ENCODE measurements at places on chromosomes 5 and 9.

GRCh38 chr5:53730943-53731342 lies 170.5 kb downstream of the NDUFS4 start:
- DNase-seq: no peak

DNA sequence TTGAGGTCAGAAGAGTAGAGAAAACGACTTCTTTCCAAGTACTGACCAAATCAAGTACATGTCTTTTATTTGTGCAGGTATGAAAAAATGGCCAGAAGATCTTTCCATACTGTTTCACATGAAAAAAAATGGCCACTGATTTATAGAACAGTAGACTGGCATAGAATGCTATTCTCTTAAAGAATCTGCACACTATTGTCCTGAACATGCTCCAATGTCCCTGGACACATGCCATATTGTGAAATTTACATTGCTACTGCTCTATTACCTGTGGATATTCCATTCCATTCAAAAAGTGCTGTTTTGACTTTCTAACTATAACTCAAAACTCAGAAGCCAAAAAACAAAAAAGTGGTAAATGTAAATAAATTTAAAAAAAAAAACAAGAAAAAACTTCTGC lies 60.6 kb downstream of the FBXL17 start:
- no peak for DNase-seq

DNA sequence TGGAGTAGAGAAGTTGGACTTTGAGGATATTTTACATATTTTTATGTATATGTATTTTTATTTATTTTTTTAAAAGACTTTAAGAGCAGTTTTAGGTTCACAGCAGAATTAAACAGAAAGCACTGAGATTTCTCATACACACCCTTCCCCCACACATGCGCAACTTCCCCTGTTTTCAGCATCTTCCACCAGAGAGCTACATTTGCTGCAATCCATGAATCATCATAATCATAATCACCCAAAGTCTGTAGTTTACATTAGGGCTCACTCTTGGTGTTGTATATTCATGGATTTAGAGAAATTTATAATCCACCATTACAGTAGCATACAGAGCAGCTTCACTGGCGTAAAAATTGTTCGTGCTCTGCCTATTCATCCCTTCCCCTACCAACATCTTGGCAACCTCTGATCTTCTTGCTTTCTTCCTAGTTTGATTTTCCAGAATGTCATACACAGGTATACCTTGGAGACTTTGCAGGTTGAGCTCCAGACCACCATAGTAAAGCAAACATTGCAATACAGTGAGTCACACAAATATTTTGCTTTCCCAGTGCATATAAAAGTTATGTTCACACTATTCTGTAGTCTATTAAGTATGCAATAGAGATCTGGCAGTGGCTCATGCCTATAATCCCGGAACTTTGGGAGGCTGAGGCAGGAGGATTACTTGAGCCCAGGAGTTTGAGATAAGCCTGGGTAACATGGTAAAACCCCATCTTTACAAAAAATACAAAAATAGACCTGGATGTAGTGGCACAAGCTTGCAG lies 9.6 kb upstream of the CCDC171 start:
- DNase-seq: no peak

GRCh38 chr5:137217599-137218200 lies 281.4 kb downstream of the SPOCK1 start:
- no peak for DNase-seq

GRCh38 chr5:10192309-10192708 lies 57.4 kb downstream of the ATPSCKMT start:
- DNase-seq: peak; percentile 51

- no peak for DNase-seq
Measured at GRCh38 chr9:7097785-7098752, 340.3 kb downstream of the KDM4C start.

- no peak for DNase-seq
Measured at GRCh38 chr9:79695531-79696175, 123.9 kb downstream of the TLE4 start.

DNA sequence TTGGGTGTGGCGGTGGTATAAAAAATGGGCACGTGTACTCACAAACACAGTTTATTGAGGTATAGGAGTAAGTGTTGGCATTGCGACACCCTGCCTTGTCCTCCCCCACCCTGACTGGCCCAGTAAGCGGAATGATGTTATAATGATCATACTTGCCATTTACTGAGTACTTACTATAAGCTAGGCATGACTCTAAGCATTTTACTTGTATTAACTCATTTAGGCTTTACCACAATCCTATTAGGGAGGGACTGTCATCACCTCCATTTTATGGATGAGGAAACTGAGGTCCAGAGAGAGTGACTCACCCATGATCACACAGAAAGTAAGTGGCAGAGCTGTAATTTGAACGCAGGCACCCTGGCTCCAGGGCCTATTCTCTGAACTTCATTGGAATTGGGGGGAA lies 2.3 kb downstream of the SMIM3 start:
- DNase-seq: peak; percentile 85

- no peak for DNase-seq
Measured at GRCh38 chr9:79164406-79164805, 407.4 kb upstream of the TLE4 start.

- DNase-seq: no peak
Measured at GRCh38 chr9:129005336-129005997, 22.7 kb downstream of the SH3GLB2 start.

- DNase-seq: no peak
Measured at GRCh38 chr5:178387856-178388190, 155.2 kb upstream of the PHYKPL start.

DNA sequence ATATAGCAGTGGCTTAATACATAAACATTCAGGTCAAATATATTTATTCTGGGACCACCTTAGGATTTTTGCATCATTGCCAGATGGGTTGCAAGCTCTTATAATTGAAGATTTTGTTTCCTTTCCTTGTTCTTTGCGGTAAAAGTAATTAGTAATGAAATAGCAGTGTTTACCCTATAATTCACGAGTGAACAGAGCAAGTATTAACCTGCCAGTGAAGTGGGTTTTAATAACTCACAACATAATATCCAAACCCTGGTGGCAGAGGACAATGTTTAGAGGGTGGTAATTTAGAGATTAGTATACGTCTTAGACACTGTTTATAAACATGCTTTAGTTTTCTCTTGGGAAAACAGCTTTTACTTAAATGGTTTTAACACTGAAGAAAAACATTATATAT lies 11.8 kb downstream of the ARL14EPL start:
- DNase-seq: no peak

- no peak for DNase-seq
Measured at GRCh38 chr5:143376911-143377813, 26.3 kb downstream of the NR3C1 start.

GRCh38 chr9:8362250-8362649 lies 562.7 kb upstream of the DMAC1 start:
- DNase-seq: no peak

GRCh38 chr9:86079421-86079831 lies 19.9 kb downstream of the GOLM1 start:
- DNase-seq: no peak

DNA sequence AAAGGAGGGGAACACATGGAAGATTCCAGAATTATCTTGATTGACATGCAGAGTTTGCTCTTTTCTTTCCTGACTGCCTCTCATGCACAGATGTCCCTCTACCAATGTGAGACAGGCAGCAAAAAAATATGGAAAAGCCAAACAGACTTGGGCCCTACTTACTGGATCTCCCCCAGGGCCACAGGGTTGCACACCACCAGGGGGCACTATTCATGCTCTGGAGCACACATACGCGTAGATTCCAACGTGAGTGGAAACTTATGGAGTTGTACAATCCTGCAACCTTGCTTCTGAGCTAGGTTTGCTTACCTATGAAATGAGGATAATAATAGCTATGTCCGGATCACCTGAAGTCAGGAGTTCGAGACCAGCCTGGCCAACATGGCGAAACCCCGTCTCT lies 319.5 kb downstream of the ARHGEF28 start:
- DNase-seq: no peak

DNA sequence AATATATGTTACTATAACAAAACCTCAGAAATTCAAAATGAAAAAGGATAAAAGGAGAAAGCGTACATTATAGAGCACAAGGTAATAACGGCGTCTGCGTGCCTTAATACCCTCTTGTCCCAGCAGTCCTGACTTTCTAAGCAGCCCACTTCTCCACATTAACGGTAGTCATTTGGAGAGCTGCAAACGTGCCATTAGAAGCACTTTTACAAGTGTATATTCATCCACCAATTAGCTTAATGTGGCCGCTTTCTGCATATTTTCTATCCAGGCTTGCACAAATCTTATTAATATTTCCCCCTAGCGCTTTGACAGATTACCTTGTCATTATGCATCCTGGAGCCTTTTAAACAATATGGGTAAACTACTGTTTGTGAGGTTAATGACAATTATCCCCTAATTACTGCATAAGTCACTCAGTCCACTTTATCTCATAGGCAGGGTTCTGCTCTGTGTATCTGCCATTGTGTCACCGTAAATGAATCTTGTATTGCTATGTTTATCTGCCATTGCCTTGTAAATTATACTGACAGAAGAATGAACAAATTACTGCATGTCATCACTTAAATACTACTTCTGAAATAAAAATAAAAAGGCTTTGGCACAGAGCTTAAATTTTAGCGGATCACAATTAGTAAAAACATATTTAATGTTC lies 421.3 kb downstream of the BNC2 start:
- DNase-seq: no peak

DNA sequence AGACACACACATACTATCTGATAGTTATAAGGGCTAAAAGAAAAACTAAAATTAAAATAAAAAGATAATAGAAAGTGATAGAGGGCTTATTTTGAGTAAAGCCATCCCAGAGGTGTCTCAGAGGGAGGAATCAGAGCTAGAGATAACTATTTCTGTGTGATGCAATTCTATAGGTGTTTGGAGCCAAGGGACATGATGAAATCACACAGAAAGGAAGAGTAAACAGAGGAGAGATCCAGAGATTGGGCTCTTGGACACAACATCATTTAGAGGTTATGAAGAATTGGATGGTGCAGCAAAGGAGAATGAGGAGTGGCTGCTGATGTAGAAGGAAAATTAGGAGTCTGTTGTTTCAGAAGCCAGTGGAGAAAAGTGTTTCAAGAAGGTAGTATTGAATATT lies 393.5 kb downstream of the DIRAS2 start:
- no peak for DNase-seq

- no peak for DNase-seq
Measured at GRCh38 chr5:1402611-1403255, 42.5 kb downstream of the SLC6A3 start.

DNA sequence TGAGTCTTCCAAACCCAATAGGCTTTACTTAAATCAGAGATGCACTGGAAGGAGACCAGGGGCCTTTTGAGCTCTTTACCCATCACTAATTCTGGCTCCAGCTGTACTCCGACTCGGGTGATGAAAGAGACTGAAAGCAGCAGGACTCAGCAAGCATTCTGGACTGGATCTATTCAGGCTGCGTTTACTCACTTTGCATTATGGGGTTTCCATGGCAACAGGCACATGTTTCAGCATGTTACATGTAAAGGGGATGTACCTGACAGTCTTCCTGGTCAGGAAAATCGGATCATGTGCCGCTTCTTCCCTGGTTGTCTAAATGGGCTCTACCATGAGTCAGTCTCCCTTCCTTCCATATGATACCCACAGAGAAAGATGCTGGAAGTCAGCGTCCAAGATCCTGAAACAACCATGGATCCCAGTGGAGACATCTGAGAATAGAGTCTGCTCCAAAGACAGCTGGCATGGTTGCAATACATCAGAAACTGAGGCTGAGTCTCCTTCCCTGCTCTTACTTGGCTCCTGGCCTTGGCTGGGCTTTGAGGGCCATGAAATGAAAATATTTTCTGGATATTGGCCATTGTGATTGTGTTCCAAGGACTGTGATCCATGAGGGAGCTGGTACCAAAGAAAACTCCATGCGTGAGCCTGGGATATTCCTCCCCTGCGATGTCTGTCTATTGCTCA lies 102.5 kb upstream of the TNC start:
- no peak for DNase-seq

DNA sequence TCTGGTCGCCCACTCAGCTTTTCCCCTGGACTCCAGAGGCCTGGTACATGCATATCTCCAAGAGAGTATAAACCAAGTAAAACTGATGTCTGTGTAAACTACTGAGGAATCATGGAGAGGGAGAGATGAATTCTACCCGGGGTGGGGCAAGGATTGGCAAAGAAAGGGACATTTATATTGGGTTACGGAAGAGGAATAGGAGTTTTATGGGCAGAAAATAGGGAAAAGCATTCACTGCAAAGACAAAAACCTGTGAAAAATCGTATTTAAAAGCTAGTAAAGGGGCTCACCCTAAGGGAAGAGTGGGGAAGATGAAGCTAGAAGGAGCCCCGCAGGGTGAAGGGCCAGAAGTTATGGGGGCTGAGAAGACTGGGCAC lies 248.0 kb upstream of the KLF4 start:
- no peak for DNase-seq

DNA sequence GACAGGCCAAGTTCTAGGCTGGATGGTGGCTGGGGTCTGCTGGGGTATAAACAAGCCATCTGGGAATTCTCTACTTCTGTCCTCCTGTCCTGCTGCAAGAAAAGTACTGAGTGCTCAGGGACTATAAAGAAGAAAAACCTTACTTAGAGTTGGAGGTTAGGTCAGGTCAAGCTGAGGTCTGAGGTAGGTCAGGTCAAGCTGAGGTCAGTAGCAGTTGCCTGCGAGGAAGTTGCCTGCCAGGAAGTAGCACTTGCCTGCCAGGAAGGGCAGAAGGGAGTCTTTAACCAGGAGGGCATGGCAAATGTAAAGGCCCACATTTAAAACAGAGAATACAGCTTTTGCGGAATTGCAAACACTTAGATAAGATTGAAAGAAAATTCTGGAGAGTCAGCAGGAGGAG lies 51.3 kb upstream of the PRLR start:
- no peak for DNase-seq

DNA sequence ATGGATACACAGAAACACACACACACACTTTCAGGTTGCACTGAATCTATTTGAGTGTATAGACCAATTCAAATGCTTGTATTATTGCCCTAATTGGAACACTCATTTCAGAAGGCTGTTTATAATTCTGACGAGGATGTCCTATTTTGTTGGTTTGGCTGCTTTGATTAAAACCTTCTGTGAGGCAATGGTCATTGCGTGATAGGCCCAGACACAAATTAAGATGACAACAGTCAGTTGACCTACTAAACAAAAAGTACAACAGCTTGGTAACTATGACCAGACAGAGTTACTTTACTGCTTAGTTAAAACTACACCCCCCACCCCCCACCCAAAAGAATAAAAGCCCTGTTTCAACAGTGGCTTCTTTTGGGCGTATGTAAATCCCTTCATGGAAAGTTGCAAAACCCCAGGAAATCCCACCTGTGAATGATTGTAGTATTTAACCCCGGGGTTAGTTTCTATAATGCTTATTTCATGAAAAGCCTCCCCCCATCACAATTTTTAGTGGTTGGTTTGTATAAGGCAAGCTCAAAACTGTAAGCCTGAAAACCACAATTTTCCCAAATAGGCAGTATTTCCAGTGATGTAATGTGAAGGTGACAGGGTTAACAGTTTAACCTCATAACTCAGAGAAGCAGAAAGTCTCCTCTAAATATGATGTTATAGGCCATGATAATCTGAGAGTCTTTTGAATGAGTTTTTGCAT lies 340.8 kb downstream of the FGF10 start:
- peak; percentile 16 for DNase-seq

GRCh38 chr9:99472240-99472915 lies 250.3 kb downstream of the SEC61B start:
- no peak for DNase-seq

All from GM04503 (cell line).